GM18507 (cell line): ENCODE measurements at places on chromosomes 12 and 14.

DNA sequence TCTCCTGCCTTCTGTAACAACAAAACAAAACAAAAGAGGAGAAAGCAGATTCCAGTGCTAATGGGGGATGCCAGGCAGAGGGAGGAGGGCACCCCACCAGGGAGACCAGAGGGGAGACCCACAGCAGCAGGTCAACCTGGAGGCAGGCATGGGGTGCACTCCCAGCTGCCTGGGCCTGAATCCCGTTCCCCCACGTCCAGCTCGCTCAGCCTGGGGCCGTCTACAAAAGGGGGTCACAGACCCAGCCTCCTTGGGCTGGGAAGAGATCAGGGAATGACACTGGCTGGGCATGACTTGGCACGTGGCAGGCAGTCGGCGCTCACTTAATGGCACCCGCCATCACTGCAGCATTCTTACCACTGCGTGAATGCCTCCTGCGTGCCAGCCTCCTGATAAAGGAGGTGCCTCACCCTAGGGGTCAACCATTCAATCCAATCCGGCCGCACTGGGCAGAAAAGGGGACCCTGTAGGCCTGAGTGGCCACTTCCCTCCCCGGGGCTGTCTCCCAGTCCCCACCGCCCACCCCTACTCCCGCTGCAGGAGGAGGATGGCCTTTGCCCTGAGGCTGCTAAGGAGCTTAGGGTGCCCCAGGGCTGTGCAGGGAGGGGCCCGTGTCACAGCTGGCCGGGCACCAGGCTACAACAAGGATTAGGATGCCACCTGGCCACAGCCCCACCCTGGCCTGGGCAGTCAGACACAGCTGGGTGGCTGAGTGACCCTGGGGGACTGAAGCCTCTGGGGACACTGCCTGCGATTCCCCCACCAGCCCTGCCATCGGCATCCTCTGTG is 87.5 kb downstream of the NCOR2 start:
- DNase-seq = no peak

GRCh38 chr12:293199-293598 is 30.6 kb upstream of the SLC6A13 start:
- no peak for DNase-seq

GRCh38 chr14:70029296-70030132 is 150.3 kb downstream of the SMOC1 start:
- DNase-seq = no peak

- DNase-seq = no peak
Measured at GRCh38 chr14:53137568-53138203, 15.4 kb downstream of the DDHD1 start.

GRCh38 chr14:73777420-73777819 is 63.2 kb upstream of the PNMA1 start:
- DNase-seq = no peak
